ENCODE measurements at places on chromosomes 6 and 20.

- no peak overlapping the region for H3K27ac ChIP-seq
- no peak for DNase-seq
- no peak overlapping the region for H3K4me3 ChIP-seq
- H3K36me3 ChIP-seq = no peaks in the 10 kb centered on the region
- no peaks in the 10 kb centered on the region for H3K4me1 ChIP-seq
Measured at GRCh38 chr6:22328474-22328873, 31.6 kb upstream of the PRL start.

- H3K4me3 ChIP-seq = no peak overlapping the region
- no peak overlapping the region for H3K27ac ChIP-seq
- peaks cover 32% of the 10 kb centered on the region for H3K4me1 ChIP-seq
Measured at GRCh38 chr6:36977470-36977941, 8.5 kb downstream of the MTCH1 start.

GRCh38 chr6:109081516-109082187 lies 13.0 kb downstream of the SESN1 start:
- H3K4me3 ChIP-seq = no peak overlapping the region
- H3K27ac ChIP-seq = no peak overlapping the region
- peaks cover 10% of the 10 kb centered on the region for H3K27me3 ChIP-seq
- H3K4me1 ChIP-seq = no peaks in the 10 kb centered on the region

DNA sequence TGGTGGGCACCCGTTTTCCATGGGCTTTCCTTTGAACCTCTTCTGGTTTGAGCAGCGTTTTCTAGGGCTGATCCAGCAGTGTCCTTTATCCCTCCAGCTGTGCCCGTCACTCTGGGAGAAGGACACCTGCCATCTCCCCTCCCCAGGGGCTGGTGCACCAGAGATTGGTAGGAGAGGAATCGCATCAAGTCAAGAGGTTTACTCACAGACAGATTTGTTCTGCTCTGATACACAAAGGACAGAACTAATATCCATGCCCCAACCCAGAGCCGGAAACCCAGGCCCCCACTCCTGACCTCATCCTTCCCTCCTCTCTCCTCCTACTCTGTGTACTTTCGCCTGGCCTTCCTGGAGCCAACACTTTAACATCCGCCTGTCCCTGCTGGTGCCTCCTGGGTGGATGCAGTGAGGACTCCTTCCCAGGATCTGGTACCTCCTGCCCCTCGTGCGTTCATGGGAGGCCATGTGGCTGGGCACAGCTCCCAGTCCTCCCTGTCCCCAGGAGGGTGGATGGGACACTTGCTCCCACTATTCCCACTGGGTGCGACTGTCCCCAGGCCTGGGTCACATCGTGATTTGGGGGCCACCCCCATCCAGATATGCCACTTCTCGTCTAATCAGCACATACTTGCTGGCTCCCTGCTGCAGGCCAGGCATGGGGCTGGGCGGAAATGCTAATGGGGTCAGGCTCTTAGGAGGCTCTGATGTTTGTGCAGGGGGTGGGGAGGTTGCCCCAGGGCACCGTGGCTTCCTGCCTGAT lies 286.3 kb downstream of the CDH4 start:
- no peaks in the 10 kb centered on the region for H3K27me3 ChIP-seq
- H3K4me1 ChIP-seq = no peaks in the 10 kb centered on the region
- no peak overlapping the region for H3K27ac ChIP-seq

- H3K4me3 ChIP-seq = no peak overlapping the region
- no peak overlapping the region for H3K27ac ChIP-seq
- peaks cover 15% of the 10 kb centered on the region for H3K36me3 ChIP-seq
- DNase-seq = no peak
- no peaks in the 10 kb centered on the region for H3K27me3 ChIP-seq
Measured at GRCh38 chr6:137863091-137863797, 3.8 kb upstream of the TNFAIP3 start.

DNA sequence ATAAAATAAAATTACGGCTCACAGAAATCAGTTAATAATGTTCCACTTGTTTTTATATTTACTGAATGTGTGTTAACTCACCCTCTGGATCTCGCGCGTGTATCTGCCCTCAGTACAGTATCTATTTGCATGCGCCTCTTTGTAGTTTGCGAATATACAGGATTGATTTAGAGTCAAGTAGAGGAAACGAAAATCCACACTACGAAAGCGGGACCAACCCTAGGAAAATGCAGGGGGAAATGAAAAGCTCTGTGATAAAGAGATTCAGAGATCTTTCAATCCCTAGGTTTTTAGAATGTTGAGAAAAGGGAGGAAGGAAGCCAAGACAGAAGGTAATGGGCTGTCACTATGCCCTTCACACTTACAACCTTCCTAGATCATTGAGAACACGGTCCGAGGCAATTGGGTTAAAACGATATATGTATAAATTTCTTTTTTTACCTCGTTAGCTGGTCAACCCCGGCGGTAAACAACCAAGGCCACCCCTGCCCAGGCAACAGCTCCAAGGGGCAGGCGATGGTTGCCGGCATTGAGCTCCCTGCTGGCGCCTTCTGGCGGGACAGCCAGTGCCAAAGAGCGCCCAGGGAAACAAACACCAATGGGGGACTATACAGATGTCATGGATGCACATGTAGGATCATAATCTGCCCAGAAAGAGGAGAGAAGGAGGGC lies 792 bp upstream of the FUT9 start:
- H3K4me1 ChIP-seq = no peaks in the 10 kb centered on the region
- DNase-seq = no peak
- H3K27ac ChIP-seq = no peak overlapping the region
- H3K4me3 ChIP-seq = no peak overlapping the region
- H3K36me3 ChIP-seq = no peaks in the 10 kb centered on the region

DNA sequence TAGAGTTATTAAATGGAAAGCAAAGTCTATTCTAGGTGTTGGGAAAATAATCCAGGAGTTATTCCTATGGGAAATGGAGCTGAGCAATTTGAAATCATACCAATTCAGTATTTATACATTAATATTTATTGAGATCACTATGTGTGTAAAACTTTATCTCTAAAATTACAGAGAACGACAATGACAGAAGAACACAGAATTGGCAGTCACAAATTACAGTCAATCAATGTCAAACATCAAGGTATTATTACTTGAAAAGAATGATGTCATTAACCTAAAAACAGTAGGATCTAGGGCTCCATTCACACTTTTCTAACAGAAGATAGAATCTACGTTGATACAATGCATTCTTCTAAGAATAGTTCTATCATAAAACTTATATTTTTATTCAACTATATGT lies 154.9 kb upstream of the GJE1 start:
- no peaks in the 10 kb centered on the region for H3K36me3 ChIP-seq
- DNase-seq = no peak
- no peak overlapping the region for H3K4me3 ChIP-seq
- no peaks in the 10 kb centered on the region for H3K4me1 ChIP-seq

GRCh38 chr6:14709900-14710299 lies 536.0 kb upstream of the JARID2 start:
- peaks cover 4% of the 10 kb centered on the region for H3K27me3 ChIP-seq
- H3K27ac ChIP-seq = peak overlapping the region; percentile 57
- DNase-seq = no peak
- H3K4me3 ChIP-seq = no peak overlapping the region
- peaks cover 3% of the 10 kb centered on the region for H3K36me3 ChIP-seq
- peaks cover 41% of the 10 kb centered on the region for H3K4me1 ChIP-seq

DNA sequence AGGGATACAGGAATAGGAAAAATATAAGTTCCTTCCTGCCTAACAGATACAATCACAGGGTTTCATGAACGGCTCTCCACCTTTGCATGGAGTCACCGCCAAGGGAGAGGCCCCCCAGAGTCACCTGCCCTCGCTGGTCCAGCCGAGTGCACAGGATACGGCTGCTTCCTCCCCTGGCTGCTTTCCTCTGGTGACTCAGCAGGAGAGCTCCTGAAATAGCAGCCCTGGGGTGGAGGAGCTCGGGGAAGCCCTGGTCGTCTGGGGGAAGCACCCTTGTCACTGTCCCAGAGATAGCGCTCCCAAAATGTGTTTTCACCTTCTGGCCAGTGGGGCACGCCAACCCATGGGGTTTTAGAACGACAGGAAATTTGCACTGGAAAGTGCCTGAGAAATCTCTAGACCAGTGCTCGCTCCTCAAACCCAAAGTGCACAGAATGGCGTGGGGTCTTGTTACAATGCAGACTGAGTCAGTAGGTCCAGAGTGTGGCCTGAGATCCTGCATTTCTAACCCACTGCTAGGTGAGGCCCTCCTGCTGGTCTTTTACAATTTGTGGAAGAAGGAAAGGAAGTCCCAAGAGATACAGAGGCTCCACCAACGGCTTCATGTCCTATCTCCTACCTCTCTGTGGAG lies 35.9 kb upstream of the FAM50B start:
- no peaks in the 10 kb centered on the region for H3K36me3 ChIP-seq
- H3K27me3 ChIP-seq = no peaks in the 10 kb centered on the region
- H3K4me3 ChIP-seq = no peak overlapping the region
- no peak overlapping the region for H3K27ac ChIP-seq

GRCh38 chr6:141210901-141211300 lies 921.8 kb upstream of the GJE1 start:
- H3K4me1 ChIP-seq = no peaks in the 10 kb centered on the region
- no peak for DNase-seq
- no peaks in the 10 kb centered on the region for H3K27me3 ChIP-seq
- no peak overlapping the region for H3K4me3 ChIP-seq
- H3K27ac ChIP-seq = no peak overlapping the region

GRCh38 chr20:1083431-1084080 lies 34.8 kb upstream of the PSMF1 start:
- H3K27me3 ChIP-seq = peaks cover 3% of the 10 kb centered on the region
- H3K4me3 ChIP-seq = no peak overlapping the region
- H3K4me1 ChIP-seq = peaks cover 11% of the 10 kb centered on the region
- H3K36me3 ChIP-seq = peaks cover 2% of the 10 kb centered on the region
- DNase-seq = no peak
- no peak overlapping the region for H3K27ac ChIP-seq

- H3K36me3 ChIP-seq = peaks cover 32% of the 10 kb centered on the region
- H3K4me1 ChIP-seq = peaks cover 23% of the 10 kb centered on the region
- no peaks in the 10 kb centered on the region for H3K27me3 ChIP-seq
- DNase-seq = no peak
Measured at GRCh38 chr6:35633579-35634089, 55.1 kb downstream of the FKBP5 start.

DNA sequence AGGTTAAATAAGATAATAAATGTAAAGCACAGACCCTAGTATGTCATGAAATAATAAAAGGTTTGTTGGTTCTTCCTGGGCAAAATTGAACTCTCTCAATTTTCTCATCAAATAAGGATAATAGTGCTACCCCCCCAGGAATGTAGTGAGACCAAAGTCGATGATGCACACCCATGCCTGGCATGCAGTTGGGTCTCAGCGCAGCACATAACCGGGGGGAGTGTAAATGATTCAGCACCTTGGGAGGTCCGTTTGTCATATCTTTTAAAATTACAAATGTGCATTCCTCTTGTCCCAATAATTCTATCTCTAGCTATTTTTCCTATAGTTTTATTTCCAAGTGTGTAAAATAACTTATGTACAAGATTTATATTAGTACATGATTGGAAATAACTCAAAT lies 31.3 kb upstream of the CCDC167 start:
- peaks cover 43% of the 10 kb centered on the region for H3K27me3 ChIP-seq
- no peak overlapping the region for H3K27ac ChIP-seq
- no peaks in the 10 kb centered on the region for H3K4me1 ChIP-seq
- H3K36me3 ChIP-seq = no peaks in the 10 kb centered on the region

GRCh38 chr6:130997061-130997753 lies 65.8 kb downstream of the EPB41L2 start:
- no peaks in the 10 kb centered on the region for H3K36me3 ChIP-seq
- DNase-seq = no peak
- H3K4me3 ChIP-seq = no peak overlapping the region
- peaks cover 1% of the 10 kb centered on the region for H3K27me3 ChIP-seq
- no peak overlapping the region for H3K27ac ChIP-seq
- H3K4me1 ChIP-seq = no peaks in the 10 kb centered on the region

DNA sequence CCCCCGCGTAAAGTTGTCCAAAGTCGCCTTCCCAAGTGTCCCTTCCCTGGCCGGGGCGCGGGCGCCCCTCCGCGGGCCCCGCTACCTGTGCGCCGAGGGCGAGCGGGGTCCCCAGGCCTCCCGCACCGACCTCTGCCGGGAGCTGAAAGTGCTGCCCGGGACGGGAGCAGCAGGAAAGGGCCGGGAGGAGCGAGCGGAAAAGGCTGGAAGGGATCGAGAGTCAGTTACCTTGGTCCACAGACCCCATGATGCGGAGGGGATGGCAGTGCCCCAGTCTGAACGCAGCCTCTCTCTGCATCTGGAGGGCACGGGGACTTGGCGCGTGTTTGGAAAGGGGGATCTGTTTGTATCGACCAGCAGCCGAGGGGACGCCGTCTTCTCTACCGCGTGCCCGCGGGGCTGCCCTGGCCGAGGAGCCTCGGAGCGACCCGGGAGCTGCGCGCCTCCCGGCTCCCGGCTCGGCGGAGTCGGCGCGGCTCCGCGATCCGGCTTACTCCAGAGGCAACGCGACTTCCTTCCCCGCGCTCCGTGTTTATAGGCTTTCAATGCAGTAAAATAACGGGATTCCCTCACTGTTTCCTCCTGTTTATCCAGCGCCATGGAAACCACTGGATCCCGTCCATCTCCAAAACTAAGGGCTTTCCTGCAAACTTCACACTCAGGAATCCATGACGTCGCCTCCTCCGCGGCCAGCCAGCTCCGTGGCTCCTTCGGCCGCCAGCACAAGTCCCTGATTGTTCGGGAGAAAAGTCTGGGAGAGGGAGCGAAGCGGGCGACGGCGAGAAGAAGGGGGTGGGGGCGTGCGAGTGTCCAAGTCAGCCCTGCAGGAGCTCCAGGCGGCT lies 20.0 kb upstream of the NFATC2 start:
- no peak overlapping the region for H3K27ac ChIP-seq
- peaks cover 71% of the 10 kb centered on the region for H3K27me3 ChIP-seq
- H3K4me1 ChIP-seq = peaks cover 26% of the 10 kb centered on the region
- H3K36me3 ChIP-seq = peaks cover 3% of the 10 kb centered on the region

DNA sequence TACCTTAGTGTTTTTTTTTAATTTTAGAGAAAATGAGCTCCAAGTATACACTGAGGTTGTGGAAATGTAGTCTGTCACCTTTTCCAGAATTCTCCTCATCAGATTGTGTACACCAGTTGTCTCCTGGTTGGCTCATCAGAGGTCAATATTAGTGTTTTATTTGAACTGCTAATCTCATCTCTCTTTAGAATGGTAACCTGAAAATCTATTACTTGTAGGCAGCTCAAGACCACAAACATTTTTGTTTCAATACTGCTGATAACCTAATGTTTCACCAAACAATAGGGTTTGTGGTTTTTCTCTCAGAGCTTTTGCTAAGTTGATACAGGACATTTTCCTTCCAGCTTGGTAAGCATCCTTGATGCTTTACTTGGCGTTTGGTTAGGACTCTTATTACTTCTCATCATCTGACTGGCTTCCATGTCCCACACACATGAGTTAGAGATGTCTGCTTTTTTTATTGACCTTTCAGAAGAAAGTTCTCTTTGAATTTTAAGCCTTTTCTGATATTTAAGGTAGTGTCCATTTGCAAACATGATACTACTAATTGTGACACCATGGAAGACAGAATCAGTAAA lies 15.1 kb downstream of the ADGRG6 start:
- no peak overlapping the region for H3K27ac ChIP-seq
- peaks cover 8% of the 10 kb centered on the region for H3K27me3 ChIP-seq
- DNase-seq = no peak
- no peaks in the 10 kb centered on the region for H3K36me3 ChIP-seq
- no peak overlapping the region for H3K4me3 ChIP-seq
- H3K4me1 ChIP-seq = no peaks in the 10 kb centered on the region

Measured in activated T-helper 1 cell treated with anti-CD3 and anti-CD28 coated beads, Interleukin-12 subunit alpha, Interleukin-12 subunit beta, Interleukin-2, Interleukin-4 antibody, amounts not matched to agents 30 ng/mL and 10 ng/mL and 1 ng/mL, durations not matched to agents 14 hours and 24 hours and 36 hours (primary cell).